ENCODE measurements at places on chromosomes 12 and 14. TPM values are rescaled to one million over a fixed set of nuclear protein-coding genes. Genes with fewer than 3 reads are reported as not detected.

Gene NCKAP5L
- 3.2 TPM for total RNA-seq

DNA sequence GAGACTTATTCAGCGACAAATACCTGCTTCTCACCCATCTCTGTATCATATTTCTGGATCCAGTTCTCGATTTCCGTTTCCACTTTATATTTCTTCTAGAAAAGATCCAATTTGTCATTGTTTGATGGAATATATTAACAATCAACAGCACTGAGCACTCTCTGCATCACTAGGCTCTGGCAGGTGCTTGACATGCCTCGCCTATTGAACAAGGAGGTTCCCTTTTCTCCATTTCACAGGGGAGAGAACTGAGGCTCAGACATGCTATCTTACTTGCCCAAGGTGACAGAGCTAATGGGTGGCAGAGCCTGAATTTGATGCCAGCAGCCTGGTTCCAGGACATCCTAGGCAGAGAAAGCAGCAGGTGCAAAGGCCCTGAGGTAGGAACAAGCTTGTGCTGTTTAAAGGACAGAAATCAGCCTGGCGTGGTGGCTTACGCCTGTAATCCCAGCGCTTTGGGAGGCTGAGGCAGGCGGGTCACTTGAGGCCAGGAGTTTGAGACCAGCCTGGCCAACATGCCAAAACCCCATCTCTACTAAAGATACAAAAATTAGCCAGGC, 12.1 kb downstream of the RITA1 start:
- peaks cover 24% of the 10 kb centered on the region for H3K4me1 ChIP-seq
- H3K27ac ChIP-seq = no peak overlapping the region
- DNase-seq = no peak
- no peak overlapping the region for H3K4me3 ChIP-seq

GRCh38 chr12:127998988-127999387, 268.0 kb upstream of the TMEM132C start:
- H3K4me3 ChIP-seq = no peak overlapping the region
- H3K36me3 ChIP-seq = no peaks in the 10 kb centered on the region
- no peaks in the 10 kb centered on the region for H3K4me1 ChIP-seq
- no peak overlapping the region for H3K27ac ChIP-seq
- no peaks in the 10 kb centered on the region for H3K27me3 ChIP-seq

DNA sequence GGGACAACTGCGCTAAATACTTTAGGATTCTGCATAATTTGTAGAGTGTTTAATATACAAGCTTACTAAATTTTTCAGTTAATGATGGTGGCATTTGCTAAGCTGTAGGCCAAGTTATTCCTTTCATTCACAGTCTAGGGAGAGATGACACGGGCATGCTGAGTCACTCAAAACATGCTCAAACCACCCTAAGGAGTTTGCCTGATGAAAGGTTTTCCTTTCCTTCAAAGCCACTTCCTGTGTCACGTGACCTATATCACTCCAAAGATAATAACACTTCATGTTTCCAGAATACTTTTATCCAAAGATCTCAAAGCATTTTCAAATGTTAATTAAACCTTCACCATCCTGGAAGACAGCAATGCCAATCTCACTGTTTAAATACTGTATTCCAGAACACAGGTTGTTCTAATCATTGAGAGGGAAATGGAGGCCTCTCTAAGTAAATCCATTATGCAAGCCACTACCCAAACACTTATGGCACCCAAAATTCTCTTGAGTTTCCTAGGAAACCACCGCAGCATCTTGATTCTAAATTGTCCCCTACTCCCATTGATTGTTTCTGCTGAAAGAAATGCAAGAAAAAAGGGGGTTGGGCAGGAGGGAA, 207.0 kb upstream of the CDKN3 start:
- H3K27ac ChIP-seq = no peak overlapping the region
- no peaks in the 10 kb centered on the region for H3K36me3 ChIP-seq
- no peak overlapping the region for H3K4me3 ChIP-seq
- H3K27me3 ChIP-seq = no peaks in the 10 kb centered on the region

All from esophagus squamous epithelium (tissue), 5 donors.